HuH-7 (cell line): ENCODE measurements at places on chromosomes 16 and 17.
A peak's percentile ranks its signal among the peaks of the same experiment; 100 is the strongest.

GRCh38 chr17:70127221-70127873 is 42.0 kb upstream of the KCNJ2 start:
- DNase-seq: no peak

- DNase-seq: no peak
These were observed 15.0 kb downstream of the SLC46A1 start for GRCh38 chr17:28390984-28391383.

- no peak for DNase-seq
These were observed 551.8 kb upstream of the KIF2B start for GRCh38 chr17:53270936-53271335.

DNA sequence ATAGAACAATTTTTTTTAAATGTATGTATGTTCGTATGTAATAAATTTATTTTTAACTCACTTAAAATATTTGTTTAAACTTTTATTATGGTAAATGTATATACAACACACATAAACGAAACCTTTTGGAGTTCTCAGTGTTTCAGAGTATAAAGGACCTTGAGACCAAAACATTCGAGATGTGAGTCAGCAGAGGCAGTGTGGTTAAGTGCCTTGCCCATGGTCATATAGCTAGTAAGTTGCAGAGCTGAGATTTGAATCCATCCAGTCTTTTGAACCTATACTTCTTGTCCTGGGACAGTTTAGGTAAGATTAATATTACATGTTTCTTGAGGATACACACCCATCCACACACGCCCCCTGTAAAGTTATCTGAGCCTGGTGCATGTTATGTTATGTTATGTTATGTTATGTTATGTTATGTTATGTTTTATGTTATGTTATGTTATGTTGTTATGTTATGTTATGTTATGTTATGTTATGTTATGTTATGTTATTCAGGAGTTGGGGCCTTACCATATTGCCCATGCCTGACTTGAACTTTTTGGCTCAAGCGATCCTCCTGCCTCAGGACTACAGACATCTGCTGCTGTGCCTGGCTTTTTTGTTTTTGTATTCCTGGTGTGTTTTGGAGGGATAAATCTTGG is 41.8 kb downstream of the TNRC6A start:
- no peak for DNase-seq

DNA sequence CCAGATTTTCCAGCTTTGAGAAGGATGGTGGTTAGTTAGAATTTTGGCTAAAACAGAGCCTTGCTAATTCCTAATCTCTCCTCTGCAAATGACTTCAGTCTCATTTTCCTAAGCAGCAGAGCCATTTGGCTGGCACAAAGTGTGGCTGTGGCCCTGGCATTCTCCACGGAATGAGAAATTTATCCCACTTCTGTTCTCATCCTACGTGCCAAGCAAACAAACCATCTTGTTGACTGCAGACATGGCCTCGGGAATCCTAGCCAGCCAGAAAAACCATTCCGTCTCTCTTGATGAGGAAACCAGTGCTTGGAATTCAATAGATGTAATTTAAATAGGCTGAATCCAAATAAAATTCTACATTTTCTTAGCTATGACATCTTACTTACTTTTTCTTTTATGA is 34.1 kb upstream of the ELAC2 start:
- DNase-seq: no peak

DNA sequence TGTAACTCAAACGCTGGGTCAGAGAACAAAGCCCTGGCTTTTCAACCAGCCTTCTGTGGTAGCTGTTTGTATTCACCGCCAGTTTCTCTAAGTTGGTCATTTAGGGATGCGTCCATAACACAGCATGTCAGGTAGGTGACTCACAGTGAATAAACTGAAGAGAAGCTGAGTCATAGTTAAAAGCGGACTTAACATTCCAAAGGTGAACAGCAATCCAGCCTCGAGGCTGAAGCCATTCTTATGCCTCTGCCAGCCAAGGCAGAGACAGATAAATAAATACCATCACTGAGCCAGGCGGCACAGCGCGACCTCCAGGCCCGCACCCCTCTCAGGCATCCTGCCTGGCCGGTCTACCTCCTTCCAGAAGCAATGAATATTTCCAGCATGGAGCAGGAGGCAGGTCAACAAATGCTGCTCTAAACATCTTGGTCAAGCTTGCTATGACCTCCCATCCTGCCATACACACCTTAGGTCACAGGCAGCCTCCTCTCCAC is 12.4 kb upstream of the CACNG4 start:
- DNase-seq: peak; percentile 51

- DNase-seq: no peak
These were observed 1.6 kb downstream of the CTCF start for GRCh38 chr16:67563708-67564468.

GRCh38 chr16:88782454-88783390 is 2.3 kb downstream of the PIEZO1 start:
- no peak for DNase-seq

- no peak for DNase-seq
These were observed 72.7 kb downstream of the N4BP1 start for GRCh38 chr16:48537275-48537674.

- DNase-seq: no peak
These were observed 25.2 kb upstream of the GSE1 start for GRCh38 chr16:85587762-85588556.

GRCh38 chr16:72202014-72202413 is 30.1 kb upstream of the PMFBP1 start:
- no peak for DNase-seq

GRCh38 chr16:71247478-71247877 is 17.0 kb upstream of the HYDIN start:
- DNase-seq: no peak

DNA sequence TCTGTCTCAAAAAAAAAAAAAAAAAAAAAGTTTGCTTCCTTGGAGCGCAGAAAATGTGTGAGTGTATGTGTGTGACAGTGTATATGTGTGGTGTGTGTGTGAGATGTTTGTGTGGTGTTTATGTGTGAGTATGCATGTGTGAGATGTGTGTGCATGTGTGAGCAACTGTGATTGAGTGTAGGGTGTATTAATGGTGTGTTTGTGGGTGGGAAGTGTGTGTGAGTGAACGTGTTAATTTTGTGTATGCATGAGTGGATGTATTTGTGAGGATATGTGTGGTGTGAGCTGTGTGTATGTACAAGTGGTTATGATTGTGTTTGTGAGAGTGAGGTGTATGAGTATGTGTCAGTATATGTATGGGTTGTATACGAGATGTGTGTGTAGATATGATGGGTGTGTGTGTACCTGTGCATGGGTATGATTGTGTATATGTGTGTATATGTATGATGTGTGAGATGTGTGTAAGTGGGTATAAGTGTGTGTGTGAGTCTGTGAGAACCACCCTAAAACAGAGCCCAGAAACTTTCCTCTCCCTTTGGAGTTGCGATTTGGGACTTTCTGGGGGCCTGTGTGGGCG is 22.5 kb upstream of the ETV4 start:
- no peak for DNase-seq

DNA sequence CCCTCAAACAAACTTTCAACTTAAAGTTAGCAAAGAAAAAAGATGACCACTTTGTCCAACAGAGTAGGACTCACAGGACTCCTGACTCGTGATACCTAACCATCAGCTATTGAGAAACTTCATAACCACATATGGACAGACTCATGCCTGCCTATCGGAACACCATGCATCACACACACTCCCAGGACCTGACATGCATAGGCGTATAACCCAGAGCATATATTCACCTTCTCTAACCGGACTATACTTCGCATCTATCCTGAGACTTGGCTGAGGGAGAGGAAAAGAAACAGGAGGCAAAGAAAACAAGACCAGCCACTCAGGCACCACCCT is 2.2 kb downstream of the PIP4K2B start:
- DNase-seq: no peak

- DNase-seq: peak; percentile 92
These were observed 11.2 kb downstream of the MRPL27 start for GRCh38 chr17:50361561-50362480.

DNA sequence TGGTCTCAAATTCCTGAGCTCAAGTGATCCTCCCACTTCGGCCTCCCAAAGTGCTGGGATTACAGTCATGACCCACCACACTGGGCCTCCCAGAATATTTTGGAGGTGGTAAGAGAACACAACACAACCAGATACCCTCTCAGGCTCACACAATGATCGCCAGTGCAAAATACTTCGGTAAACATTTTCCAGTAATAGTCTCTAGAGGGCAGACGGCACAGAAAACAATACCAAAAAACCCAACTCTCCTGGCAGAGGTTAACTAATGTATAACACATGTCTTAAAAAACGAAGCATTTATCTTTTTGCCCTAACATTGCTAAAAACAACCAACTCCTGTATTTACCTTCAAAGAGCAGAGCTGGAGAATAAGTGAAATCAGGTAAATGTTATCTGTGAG is 10.5 kb downstream of the NUFIP2 start:
- no peak for DNase-seq

GRCh38 chr17:49825645-49826044 is 22.2 kb downstream of the TAC4 start:
- DNase-seq: no peak

- DNase-seq: no peak
These were observed 20.7 kb downstream of the PSMB3 start for GRCh38 chr17:38773258-38773657.

GRCh38 chr16:81539009-81539758 is 94.6 kb downstream of the CMIP start:
- no peak for DNase-seq

- no peak for DNase-seq
These were observed 5.2 kb downstream of the FLII start for GRCh38 chr17:18253187-18253884.

DNA sequence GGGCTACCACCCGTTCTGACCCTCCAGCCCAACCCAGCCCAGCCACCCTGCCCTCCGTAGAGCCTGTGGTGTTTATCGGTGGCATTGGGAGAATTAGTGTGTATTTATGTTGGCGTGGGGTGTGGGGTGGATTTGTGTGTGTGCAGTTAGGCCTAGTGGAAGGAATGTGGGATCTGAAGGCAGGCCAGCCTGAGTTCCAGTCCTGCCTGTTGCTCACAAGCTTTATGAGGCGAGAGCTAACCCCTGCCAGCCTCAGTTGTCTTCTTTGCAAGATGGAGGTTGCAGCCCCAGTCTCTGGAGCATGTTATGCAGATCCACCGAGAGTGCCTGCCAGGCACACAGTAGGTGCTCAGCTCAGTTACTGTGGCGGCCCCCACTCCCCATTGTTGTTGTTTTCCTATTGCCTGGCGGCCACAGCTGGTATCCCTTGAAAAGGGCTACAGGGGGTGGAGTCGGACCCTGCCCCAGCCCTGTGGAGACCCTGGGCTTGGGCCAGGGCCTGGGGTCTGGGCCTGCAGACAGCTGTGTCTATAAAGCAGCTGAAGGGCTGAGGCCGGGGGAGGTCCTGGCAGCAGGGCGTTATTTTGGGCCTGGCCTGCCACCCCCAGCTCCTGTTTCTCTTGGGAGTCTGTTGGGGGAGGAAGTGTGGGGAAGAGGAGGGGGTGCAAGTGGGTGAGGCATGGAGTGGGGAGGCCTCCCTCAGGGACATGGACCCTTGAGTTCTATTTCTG is 5.1 kb downstream of the ERBB2 start:
- no peak for DNase-seq

DNA sequence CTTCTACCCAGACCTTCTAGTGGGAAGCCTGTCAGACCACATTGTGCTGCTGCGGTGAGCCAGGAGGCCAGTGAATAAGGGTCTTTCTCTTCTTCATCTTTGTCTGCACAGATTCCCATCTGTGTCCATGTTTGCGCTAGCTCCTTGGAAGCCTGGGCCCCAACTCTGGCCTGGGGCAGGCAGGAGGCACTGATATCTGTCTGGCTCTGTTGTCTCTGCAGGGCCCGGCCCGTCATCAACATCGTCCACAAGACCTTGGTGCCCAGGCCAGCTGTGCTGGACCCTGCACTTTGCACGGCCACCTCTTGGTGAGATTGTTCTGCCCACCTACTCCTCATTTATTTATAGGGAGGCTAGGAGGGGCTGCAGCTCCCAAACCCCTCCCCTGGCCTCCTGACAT is 18.3 kb downstream of the ITGA3 start:
- no peak for DNase-seq

DNA sequence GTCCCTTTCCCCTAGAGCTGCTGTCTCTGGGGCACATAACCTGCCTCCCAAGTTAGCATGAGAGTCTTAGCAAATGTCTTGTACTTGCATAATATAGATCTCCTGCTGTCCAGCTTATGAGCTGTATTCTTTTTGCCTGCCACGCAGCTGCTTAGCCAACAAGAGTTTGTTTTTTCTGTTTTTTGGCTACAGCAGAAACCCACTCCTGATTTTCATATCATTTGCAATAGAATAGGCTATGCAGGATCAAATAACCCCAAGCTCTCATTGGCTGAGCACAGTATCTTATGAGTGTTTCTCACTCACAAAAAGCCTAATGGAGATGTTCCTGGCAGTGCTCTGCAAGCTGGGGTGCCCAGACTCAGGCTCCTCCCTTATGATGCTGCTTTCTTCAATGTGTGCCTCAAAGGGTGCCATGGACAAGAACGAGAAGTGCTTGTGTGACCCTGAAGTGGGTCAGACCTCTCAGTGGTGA is 23.1 kb downstream of the B9D1 start:
- DNase-seq: no peak

- no peak for DNase-seq
These were observed 1.2 kb upstream of the IGSF6 start for GRCh38 chr16:21653571-21653970.
